ENCODE measurements at places on chromosomes 2 and 18. TPM values are rescaled to one million over a fixed set of nuclear protein-coding genes. Genes with fewer than 3 reads are reported as not detected.

The GKN1 gene
- not detected for total RNA-seq

The INPP5D gene
- total RNA-seq: 1.7 TPM

The FSIP2 gene
- 1.9 TPM for total RNA-seq

The PLCD4 gene
- total RNA-seq: not detected

The COBLL1 gene
- total RNA-seq: 2.6 TPM

The FOXI3 gene
- 1.7 TPM for total RNA-seq

The CSRNP3 gene
- total RNA-seq: 4.3 TPM

The FKBP7 gene
- 9.8 TPM for total RNA-seq

The MAP3K19 gene
- total RNA-seq: not detected

The OR6B2 gene
- not detected for total RNA-seq

GRCh38 chr2:30465171-30465545 is 18.1 kb downstream of the LCLAT1 start:
- no peak for DNase-seq

- DNase-seq: peak; percentile 28
These were observed 33.1 kb downstream of the MBD2 start for GRCh38 chr18:54191352-54191751.

GRCh38 chr2:177579486-177580036 is 187.0 kb downstream of the AGPS start:
- no peak for DNase-seq

DNA sequence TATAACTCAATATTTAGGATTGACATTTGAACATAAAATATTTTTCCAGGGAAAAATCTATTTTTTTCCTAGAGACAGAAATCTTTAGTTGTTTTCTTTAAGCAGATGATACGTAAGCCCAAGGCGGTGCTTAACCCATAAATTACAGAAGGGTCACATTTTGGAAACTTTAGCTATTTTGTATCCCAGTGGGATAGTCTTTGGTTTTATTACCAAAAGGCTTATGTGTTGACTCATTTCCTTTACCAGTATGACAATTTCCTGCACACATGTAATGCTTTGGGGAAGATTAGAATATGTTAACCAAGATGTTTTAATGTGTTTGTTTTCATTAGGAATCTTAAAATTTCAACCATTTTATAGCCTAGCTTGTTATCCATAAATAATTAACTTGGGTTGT is 24.8 kb downstream of the DYNC1I2 start:
- DNase-seq: no peak

DNA sequence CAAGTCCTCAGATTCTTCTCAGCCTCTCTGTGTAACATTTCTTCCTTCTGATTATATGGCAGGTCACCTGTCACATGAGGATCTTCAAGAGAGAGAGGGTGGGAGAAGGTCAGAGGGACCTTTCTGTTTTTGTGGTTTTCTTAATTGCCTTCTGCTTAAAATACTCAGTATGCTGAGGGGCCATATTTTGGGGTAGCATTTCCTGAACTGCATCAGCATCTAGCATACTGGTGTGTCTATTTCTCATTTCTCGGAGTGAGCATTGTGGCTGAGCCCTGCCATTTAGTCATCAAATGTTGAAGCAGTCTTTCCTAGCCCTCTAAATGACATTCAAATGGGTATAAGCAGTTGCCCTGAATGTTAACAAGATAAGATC is 162.7 kb downstream of the MYO3B start:
- no peak for DNase-seq

GRCh38 chr2:85429213-85429923 is 10.9 kb downstream of the SH2D6 start:
- DNase-seq: peak; percentile 53

DNA sequence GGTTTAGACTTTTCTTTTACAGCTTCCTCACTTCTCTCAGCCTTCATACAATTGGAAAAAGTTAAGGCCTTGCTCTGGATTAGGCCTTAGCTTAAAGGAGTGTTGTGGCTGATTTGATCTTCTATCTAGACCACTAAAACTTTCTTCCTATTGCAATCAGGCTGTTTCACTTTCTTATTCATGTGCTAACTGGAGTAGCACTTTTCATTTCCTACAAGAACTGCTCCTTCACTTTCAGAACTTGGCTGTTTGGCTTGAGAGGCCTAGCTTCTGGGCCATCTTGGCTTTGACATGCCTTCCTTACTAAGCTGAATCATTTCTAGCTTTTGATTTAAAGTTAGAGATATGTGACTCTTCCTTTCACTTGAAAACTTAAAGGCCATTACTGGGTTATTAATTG is 114.3 kb downstream of the ARHGEF4 start:
- no peak for DNase-seq

DNA sequence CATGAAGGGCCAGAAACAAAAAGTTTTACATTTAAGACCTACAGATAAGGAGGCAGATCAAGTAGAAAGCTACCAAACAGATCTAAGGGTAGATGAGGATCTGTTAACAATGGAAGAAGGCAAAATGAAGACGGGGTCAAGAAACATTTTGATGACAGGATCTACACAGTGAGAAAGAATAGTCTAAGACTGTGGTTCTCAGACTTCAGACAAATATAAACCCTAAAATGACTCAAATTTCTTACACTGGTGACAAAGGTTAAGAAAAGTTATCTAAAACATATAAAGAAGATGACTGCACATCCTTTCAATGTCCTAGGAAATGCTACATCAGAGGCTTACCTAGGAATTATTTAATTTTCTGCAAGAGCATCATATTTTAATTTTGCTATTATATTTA is 34.4 kb downstream of the TRIP12 start:
- DNase-seq: no peak

- peak; percentile 85 for DNase-seq
These were observed 52.3 kb upstream of the SNTG2 start for GRCh38 chr2:898319-898718.

- no peak for DNase-seq
These were observed 75.3 kb downstream of the INHBB start for GRCh38 chr2:120421126-120421829.

DNA sequence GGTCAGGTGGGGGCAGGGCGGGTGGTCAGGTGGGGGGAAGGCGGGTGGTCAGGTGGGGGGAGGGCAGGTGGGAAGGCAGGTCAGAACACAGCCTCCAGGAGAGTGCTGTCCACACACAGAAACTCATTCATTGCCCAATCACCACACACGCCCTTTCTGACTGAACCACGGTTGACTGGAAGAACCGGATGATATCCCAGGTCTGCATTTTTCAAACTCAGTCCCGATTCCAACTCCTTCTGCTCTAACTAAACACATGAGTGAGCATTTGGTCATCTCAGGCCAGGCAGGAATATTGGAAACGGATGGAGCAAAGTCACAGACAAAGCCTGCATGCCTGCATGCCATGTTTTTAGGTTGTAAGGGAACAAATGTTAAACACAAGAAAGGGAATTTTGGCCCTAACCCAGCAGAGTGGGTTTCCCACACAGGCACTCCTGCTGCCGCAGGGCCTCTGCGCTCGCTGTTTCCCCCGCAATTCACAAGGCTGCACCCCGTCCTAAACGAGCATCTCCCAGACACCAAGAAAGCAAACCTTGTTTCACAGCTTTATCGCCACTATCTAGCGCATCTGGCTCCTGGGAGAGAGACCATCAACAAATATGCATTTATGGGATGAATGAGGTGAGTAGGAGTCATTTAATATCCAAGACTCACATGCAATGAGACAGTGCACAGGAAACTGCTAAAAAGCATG is 100.1 kb downstream of the ZNF516 start:
- DNase-seq: no peak

- DNase-seq: no peak
These were observed 20.8 kb downstream of the RASGRP3 start for GRCh38 chr2:33497221-33497650.

DNA sequence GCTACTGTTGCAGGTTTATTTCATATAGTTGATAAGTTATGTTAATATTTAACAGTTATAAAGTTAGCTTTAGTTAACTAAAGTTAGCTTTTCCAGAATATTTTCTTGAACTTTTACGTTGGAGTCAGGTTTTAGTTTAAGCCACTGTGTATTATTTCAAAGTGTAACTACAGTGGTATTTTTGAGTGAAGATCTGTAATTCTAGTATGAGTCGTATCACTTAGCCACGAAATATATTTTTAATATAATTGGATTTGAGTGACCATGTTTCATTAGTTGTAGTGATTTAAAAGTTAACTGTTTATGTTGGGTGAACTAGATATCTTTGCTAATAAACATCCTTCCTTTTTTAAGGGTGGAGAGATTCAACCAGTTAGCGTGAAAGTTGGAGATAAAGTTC is 2.5 kb downstream of the HSPE1 start:
- no peak for DNase-seq

GRCh38 chr18:46051731-46052461 is 20.2 kb downstream of the PSTPIP2 start:
- no peak for DNase-seq

- DNase-seq: no peak
These were observed 1.8 kb downstream of the LCLAT1 start for GRCh38 chr2:30448866-30449265.

GRCh38 chr2:31812051-31812798 is 198.6 kb downstream of the MEMO1 start:
- DNase-seq: no peak

GRCh38 chr2:86645752-86646151 is 22.1 kb upstream of the RNF103 start:
- no peak for DNase-seq

DNA sequence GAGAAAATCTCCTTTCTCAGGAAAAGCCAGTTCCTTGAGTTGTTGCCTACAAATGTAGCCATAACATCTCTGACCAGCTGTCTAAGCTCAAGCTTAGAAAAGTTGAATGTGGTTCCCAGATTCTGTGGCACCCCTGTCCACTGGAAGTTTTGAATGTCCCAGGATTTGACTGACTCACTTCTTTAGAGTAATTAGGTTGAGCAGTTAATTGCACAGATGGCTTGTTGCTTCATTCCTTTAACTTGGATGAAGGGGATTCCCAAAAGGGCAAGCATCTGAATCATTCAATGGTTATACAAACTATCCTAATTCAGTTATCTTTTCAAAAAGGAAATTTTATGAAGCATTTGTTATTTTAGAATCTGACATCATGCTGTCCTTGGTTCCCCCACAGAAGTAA is 374.7 kb downstream of the LNPK start:
- no peak for DNase-seq

- DNase-seq: no peak
These were observed 187.0 kb upstream of the HDAC4 start for GRCh38 chr2:239587841-239588240.

DNA sequence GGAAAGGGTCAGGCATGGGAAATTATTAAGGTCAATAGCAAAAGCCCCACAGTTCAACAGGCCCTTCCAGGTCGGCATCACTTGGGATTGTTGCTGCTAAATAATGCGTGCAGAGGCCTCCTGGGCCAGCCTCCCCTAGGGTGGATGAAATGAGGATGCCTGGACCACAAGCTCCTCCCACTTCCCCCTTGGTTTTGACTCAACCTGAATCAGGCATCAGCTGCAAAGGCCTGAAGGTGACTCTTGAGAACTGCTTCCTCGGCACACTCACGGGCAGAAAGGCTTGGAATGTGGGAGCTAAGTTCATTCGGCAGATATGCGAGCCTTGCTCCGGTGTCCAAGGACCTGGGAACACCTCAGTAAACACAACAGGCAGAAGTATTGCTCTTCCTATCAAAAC is 69.3 kb downstream of the MBP start:
- no peak for DNase-seq

DNA sequence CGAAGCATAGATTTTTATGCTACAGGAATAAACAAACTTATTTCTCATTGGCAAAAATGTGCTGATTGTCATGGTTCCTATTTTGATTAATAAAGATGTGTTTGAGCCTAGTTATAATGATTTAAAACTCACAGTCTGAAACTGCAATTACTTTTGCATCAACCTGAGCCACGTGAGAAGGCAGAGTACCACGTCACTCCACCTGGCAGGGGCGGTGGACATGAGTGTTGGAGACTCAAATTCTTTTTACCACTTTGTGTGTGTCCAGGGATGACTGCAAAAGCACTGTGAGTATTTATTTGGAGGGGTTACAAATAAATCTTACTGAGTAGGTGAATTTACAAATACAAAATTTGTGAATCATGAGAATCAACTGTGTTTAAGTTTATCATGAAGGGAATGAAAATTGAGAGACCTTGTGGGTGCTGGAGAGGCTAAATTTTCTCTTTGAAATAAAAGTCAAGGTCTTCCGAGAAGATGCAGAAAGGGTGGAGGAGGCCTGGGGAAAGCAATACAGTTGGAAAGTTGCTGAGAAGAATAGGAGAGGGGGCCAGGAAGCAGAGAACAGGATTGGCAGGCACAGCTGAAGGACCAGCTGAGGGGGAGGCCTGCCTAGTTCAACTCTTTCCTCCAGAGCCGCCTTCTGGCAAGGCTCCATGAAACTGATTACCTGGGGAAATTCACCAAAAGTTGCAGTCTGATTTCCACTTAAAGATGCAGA is 316.4 kb downstream of the MYCN start:
- DNase-seq: no peak

DNA sequence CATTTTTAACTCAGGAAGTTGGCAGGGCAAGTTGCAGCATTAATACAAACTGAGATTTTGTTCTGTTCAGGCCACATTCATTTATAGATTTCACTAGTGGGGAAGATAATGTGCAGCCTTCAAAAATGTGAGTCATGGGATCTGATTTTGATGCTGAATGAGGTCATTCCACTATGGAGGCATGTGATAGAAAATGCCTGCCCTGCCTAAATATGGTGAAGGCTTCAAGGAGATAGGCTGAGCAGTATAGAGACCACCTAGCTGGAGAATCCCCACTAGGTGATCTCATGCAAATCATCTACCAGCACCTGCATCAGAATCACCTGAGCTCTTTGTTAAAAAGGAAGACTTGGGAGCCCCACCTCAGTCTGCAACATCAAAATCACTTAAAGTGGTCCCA is 43.7 kb downstream of the PAX3 start:
- no peak for DNase-seq
